Activated CD8-positive, alpha-beta memory T cell treated with anti-CD3 and anti-CD28 coated beads, Interleukin-2, amount 50 U/mL, for 4 hours (primary cell): ENCODE measurements at places on chromosomes 5 and 9.

- DNase-seq: no peak
Measured at GRCh38 chr5:6603643-6604042, 29.2 kb downstream of the NSUN2 start.

GRCh38 chr5:109247986-109248385 is 161.8 kb downstream of the PJA2 start:
- no peak for DNase-seq

DNA sequence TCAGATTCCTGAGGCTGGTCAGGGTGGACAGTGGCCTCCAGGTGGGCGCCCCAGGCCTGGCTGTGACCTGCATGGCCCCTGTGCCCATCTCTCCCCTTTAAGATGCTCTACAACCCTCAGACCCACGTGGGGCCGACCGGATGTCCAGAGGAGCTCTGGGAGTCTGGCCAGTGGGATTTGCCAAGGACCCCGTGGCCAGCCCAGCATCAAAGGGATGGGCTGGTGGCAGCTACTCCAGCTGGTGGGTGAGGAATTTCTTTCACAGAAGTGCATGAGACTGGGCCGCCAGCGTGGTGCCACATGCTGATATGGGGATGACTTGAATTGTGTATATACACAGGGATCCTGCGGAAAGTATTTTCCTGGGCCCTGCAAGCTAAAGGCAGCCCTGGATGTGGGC is 94.7 kb upstream of the SARDH start:
- DNase-seq: no peak

DNA sequence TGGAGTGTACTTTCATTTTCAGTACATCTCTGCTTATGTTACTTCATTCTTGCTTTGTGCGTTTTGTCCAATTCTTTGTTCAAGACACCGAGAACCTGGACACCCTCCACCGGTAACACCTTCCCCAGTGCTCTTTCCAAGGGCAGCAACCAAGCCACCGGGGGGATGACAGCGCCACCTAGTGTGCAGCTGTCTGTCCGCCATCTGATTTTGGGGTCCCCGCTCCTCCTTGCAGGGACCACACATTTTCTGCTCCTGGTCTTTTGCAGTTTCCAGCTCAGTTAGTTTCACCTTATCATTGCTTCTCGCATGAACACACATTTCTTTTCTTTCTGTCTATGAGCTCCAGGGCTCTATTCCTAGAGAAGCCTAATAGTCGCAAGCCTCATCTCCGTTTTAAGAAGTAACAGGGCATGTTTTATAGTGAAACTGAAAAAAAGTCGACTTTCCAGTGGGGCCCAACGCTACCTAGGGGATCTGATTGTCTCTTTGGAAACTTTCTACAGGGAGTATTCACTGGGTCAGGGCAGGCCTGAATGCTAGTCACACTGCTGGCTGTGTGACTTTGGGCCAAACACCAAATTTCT is 152.1 kb downstream of the FSTL4 start:
- DNase-seq: no peak

- no peak for DNase-seq
Measured at GRCh38 chr9:14064940-14065339, 249.0 kb downstream of the NFIB start.

DNA sequence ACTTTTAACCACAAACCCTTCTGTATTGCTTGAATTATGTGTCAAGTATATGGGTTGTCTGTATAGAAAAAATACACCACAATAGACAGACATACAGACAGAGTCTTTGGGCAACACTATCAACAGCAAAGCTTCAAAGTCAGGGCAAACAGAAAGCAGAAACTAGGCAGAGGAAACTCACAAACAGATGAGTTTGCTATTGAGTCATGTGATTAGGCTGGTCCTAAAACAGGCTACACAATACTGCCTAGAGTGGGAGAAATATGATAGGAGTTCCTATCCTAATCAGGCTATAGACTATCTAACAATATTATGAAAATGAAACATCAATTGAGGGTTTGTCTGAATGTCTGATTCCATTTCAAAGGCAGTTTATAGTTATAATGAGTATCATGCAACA is 156.4 kb downstream of the EDIL3 start:
- DNase-seq: no peak

DNA sequence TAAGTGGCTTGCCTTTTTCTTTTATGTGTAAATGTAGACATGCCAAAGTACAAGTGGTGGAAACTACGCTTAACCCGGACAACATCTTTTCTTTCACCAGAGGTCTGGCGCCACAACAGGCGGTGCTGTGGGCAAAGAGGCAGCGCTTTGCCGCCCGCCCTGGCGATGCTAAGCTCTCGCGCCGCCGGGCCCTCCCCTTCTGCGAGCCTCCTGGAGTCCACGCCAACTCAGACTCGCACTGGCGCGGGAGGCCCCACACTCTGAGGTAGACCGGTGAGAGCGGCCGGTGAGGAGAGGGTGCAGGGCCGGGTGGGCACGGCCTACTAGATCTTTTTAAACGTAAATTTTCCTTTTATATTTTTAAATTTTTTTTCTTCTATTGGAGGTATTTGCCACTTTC is 2253.1 kb upstream of the C9orf72 start:
- no peak for DNase-seq

- no peak for DNase-seq
Measured at GRCh38 chr9:90114641-90115425, 510.0 kb downstream of the GADD45G start.
